ENCODE measurements at places on chromosomes 13 and 19.

DNA sequence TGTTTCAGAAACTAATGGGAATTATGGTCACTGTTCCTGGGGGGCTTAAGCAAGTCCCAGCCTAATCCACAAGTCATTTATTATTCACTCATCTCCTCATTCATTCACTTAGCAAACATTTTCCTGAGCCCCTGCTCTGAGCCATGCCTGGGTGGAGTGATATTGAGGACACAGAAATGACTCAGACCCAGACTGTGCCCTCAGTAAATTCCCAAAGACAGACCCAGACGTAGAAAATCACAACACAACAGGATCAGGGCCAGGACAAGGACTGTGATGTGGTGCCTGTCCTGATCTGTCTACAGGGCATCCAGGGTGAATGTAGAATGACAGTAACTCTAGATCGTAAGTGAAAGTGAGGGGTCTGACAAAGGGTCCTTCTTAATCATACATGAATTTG lies 7.0 kb upstream of the SPACA6 start:
- no peak for DNase-seq

- no peak for DNase-seq
These were observed 80.0 kb downstream of the NDFIP2 start for GRCh38 chr13:79560954-79561353.

DNA sequence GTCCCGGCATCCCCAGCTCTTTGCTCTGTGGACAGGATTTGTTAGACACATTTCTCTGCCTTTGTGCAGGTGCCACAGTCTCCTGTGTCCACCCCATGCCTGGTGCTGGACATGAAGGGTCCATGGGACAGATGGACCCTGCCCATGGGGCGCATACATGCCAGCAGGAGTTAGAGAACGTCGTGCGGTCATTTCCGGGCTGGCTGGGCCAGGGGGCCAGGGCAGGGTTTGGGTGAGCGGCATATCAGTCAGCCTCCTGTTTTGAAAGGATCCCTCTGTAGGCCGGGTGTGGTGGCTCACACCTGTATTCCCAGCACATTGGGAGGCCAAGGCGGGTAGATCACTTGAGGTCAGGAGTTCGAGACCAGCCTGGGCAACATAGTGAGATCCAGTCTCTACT lies 11.0 kb downstream of the KLHL26 start:
- DNase-seq = no peak

GRCh38 chr19:35260694-35261304 lies 8.0 kb upstream of the USF2 start:
- no peak for DNase-seq

DNA sequence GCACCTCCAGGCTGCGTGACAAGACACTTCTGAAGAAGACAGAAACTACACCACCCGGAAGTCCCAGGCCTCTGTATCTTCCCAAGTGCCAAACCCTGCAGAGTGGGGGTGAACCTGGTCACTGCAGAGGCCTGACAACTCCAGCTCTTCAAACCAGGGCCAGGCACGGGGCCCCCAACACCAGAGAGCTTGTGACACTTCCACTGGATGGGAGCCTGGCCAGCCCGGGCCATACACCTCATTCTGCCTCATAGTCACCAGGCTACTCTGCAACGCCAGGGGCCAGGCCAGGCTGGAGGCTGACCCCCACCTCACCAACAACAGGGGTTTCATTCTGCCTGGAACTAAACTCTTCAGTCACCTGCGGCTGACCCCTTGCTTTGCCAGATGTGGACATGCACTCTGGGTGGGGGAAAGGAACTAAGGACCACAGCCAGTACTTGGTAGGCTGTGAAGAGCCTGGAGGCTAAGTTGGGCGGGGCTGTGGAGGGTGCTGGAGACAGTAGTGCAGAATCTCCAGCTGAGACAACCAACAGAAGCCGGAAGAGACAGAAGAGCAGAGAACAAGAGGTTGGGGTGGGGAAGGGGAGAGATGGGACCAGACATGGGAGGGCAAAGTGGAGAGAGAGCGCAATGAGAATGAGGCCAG lies 23.0 kb downstream of the TUBA3C start:
- no peak for DNase-seq

Data from CD4-positive, alpha-beta T cell treated with Interleukin-21 for 1 hour (primary cell).